Psoas muscle (tissue), 8 donors: ENCODE measurements at places on chromosomes 11 and 22. TPM values are rescaled to one million over a fixed set of nuclear protein-coding genes. Genes with fewer than 3 reads are reported as not detected.

Gene MISFA
- total RNA-seq: 6.3 TPM

Gene BBS1
- total RNA-seq: 13.2 TPM

Gene PHOX2A
- not detected for total RNA-seq

Gene DDIAS
- 0.21 TPM for total RNA-seq

Gene WNT11
- 8.8 TPM for total RNA-seq

Gene DRD4
- total RNA-seq: not detected

Gene COX8A
- 634 TPM for total RNA-seq

Gene B4GAT1
- 17.4 TPM for total RNA-seq

Gene PACSIN3
- total RNA-seq: 413 TPM

- no peak for DNase-seq
Observed at GRCh38 chr11:59368238-59369022, 9.7 kb downstream of the OR5AN1 start.

DNA sequence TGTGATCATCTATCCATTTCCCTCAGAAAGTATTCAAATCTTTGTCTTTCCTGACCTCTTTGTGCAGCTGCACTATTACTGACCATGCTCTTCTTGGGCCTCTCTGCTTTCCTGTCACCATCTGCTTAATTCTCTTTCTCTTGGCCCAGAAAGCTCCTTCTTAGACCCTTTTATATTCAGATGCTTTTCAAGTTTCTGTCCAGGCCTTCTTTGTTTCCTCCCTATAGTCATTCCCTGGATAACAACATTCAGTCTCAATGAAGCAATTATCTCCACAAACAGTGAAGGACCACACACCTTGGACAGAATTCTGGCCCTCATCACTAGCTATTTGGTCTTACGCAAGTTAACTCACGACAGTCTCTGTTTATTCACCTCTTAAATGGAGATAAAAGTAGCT is 89.7 kb downstream of the LARGE2 start:
- no peak for DNase-seq

GRCh38 chr11:113690619-113691569 is 15.2 kb downstream of the TMPRSS5 start:
- DNase-seq: peak; percentile 68

- no peak for DNase-seq
Observed at GRCh38 chr11:59859673-59860072, 6.6 kb downstream of the TCN1 start.

- no peak for DNase-seq
Observed at GRCh38 chr22:48779661-48780596, 1047.7 kb downstream of the BRD1 start.

- no peak for DNase-seq
Observed at GRCh38 chr22:20177217-20177911, 26.5 kb upstream of the CCDC188 start.

DNA sequence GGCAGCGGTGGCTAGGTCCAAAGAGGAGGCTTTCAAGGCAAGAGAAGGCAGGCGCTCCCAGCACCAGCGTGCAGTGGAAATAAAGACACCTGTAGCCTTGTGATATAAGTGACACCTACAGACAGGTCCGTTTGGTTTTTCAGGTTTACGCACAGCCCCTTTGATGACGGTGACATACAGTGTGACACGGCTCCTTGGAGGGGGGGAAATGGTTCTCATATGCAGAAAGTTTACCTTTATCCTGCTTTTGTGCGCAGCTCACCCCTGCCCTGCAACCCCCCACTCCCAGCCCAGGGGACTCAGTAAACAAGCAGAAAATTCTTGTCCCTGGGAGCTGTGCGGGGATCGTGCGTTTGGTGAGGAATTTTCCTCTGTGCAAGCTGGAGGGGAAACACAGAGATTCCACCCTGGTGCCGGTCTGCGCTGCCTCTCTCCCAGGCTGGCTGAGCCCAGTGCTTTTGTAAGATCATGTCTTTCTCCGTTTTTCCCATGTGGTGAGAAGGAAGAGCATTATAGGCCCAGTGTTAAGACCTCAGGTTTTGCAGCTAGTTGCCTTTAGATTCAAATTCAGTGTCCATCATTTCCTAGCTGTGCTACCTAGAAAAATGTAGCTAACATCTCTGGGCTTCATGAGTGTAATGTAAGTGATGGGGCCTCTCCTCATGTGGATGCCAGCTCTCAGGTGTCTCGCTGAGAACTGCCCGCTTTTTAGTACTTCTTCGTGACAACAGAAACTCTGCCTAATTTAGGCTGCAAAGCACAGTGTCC is at the start of gene ELF5:
Gene ELF5, minus strand, starts transcription at position 113 of the 768 bp plus-strand sequence. CDS start 8,045 bp downstream, outside the sequence.
- DNase-seq: no peak

DNA sequence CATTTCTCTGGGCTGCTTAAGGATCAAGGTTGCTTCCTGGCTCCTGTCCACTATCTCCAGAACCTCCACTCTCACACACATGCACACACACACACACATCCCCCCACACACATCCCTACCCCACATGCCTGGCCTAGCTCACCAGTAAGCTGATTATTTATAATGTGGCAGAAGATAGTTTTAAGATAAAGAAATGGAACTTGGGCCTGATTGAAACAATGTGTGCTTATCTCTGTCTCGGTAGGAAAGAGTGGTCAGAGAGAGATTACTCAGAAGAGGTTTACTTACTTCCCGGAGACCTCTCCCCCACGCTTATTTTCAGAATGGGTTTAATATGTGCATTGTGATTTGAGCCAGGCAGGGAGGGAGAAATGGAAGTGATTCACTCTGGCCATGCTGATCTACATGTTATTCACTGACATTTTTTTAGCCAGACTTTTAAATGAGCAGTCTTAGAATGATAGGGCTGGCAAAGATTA is 422.4 kb downstream of the TENM4 start:
- no peak for DNase-seq

- no peak for DNase-seq
Observed at GRCh38 chr11:130874396-130874795, 41.9 kb downstream of the SNX19 start.

DNA sequence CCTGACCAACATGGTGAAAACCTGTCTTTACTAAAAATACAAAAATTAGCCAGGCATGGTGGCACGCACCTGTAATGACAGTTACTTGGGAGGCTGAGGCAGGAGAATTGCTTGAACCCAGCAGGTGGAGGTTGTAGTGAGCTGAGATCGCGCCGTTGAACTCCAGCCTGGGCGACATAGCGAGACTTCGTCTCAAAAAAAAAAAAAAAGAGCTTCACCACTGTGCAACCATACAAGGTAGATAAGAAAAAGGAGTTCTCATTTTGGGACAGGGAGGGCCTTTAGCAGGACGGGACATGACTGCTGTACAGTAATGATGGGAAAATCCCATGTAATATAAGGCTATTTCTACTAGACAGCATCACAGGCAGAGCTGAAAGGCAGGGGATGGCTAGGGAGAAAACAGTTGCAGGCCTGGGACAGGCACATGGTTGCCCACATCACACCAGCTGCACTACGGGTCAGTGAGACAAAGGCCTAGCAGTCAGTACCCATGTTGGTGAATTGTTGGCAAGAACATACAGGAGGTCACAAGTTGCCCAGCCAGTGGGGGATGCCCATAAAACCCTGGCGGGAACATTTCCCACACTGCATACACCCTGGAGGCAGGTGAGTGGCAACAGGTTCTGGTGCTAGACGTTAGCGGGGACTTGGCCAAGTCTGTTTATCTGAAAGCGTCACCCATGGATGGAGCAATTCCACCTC is 5.4 kb downstream of the TANGO2 start:
- DNase-seq: peak; percentile 28

DNA sequence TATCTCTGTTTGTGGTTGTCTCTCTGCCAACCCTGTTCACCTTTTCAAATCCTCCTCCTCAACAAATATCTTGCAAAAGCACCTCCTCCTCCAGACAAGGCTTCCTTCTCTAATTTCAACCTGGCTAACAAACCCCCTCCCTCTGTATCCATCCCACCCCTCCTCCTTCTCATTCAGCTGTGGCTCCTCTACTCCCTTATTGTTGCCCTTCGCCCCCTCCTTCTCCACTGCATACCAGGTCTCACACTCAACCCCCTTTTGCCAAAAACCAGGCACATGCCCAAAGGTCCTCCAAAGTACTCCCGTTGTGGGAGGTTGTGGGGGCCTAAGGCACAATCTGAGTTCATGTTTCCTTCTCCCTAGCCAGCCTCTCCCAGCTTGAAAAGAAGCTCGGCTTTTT is 110.6 kb downstream of the JRKL start:
- DNase-seq: no peak

GRCh38 chr11:61816736-61817455 is at the start of gene FADS1:
FADS1 (minus strand) TSS chr11:61817003; CDS start chr11:61816929, 74 bp downstream.
- peak; percentile 91 for DNase-seq

GRCh38 chr11:15765530-15765929 is 590.8 kb downstream of the SOX6 start:
- no peak for DNase-seq

DNA sequence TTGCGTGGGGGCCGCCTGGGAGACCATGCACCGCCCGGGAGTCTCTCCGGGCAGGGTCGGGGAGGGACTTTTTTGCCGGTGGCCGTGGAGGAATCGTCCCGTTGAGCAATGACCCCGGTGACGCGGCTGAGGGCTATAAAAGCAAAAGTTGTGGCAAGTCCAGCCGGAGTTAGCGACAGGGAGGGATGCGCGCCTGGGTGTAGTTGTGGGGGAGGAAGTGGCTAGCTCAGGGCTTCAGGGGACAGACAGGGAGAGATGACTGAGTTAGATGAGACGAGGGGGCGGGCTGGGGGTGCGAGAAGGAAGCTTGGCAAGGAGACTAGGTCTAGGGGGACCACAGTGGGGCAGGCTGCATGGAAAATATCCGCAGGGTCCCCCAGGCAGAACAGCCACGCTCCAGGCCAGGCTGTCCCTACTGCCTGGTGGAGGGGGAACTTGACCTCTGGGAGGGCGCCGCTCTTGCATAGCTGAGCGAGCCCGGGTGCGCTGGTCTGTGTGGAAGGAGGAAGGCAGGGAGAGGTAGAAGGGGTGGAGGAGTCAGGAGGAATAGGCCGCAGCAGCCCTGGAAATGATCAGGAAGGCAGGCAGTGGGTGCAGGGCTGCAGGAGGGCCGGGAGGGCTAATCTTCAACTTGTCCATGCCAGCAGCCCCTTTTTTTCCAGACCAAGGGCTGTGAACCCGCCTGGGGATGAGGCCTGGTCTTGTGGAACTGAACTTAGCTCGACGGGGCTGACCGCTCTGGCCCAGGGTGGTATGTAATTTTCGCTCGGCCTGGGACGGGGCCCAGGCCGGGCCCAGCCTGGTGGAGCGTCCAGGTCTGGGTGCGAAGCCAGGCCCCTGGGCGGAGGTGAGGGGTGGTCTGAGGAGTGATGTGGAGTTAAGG is at the start of gene NEAT1:
Gene NEAT1, plus strand, starts transcription at position 166 of the 883 bp plus-strand sequence.
- peak; percentile 98 for DNase-seq

DNA sequence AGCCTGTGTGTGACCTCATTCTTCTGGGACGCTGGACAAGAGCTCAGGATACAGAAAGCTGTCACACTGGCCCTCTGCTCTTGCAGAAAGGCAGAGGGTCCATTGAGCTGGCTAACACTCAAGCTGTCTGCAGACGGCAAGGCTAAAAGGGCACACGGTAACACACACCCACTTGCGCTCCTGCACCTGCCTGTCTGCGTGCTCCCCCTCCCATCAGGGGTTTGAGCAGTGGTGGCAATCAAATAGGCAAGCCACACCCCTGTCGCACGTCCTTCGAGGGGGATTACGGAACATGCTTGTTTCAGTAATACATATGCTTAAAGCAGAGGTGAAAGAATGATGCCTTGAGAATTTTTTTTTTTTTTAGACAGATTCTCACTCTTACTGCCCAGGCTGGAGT is 7.1 kb upstream of the QSER1 start:
- no peak for DNase-seq

DNA sequence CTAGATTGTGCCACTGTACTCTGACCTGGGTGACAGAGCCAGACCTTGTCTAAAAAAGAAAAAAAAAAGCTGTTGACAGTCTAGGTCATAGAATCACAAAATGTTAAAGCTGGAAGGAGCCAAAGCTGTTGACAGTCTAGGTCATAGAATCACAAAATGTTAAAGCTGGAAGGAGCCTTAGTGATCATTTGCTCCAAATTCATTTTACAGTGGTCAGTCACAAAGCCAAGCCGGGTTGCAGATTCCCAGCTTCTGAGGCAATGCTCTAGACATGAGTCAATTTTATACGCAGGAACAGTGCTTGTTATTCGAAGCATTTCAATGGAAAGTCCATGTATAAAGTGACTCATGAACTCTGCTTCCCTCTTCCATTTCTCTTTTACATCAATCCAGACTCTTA is 47.4 kb downstream of the SYT13 start:
- DNase-seq: no peak

DNA sequence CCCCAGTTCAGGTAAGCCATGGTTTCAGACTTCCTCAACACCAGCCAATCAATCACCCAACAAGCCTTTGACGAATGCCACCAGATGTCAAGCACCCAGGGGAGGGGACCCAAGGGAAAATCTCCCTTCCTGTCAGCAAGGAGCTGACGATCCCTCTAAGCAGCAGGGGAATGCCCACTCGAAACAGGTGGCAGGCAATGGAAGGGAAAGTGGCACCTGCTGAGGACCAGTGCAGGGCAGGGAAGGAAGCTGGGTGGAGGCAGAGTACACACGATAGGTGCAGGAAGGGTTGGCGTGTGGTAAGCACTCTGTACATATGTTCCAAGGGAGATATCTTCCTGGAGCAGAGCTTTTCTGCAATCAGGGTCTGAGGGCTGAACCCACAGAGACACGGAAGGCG is 11.7 kb upstream of the CREB3L1 start:
- DNase-seq: no peak

DNA sequence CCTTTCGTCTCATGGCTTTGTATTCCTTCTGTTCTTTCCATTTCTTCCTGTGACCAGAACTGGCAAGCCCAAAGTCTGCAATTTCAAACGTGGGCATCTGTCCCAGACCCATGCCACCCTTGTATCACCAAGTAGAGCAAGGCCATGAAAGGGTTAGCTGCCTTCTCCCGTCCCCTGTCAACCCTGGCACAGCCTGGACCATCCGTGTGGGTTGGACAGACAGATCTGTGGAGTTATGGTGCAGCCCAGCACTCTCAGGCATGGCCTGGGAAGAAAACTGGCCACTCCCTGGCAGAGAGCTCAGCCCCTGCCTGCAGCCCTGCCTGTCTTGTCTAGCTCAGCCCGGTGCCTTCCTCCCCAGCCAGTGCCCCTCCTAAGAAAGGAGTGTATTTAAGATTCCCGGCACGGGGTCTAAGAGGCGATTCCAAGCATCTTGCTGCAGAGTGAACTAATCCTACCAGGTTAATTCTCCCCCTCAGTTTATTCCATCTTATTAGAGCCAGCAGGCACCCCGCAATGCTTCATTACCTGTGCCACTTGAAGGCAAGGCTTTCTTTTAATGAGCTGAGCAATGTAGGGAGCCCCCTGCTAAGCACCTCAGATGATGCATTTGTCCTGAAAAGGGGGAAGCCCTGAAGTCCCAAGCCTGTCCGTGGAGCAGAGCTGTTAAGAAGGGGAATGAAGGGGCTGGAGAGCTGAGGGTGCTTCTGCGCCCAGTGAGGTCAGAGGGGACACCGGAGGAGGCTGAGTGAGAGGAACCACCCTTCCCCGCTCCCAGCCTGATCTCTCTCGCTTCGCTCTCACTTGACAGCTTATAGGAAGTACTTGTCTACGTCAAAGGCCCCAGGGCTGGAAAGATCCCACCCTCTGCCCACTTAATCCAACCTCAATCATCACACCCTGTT is 130.6 kb downstream of the SPATA19 start:
- DNase-seq: no peak
